ENCODE measurements at places on chromosomes 7 and 10. TPM values are rescaled to one million over a fixed set of nuclear protein-coding genes. Genes with fewer than 3 reads are reported as not detected.

FAM25C gene
- not detected for total RNA-seq

HOGA1 gene
- 6.7 TPM for total RNA-seq

PGAM2 gene
- total RNA-seq = not detected

FAM131B gene
- 0.63 TPM for total RNA-seq

IFIT1 gene
- total RNA-seq = 40.8 TPM

GNG11 gene
- 7.1 TPM for total RNA-seq

FAM25A gene
- 12.0 TPM for total RNA-seq

CNTNAP2 gene
- not detected for total RNA-seq

OIT3 gene
- total RNA-seq = not detected

PNLIP gene
- total RNA-seq = not detected

LIPM gene
- not detected for total RNA-seq

NAPEPLD gene
- 4.8 TPM for total RNA-seq

ADGRA1 gene
- not detected for total RNA-seq

TSPAN33 gene
- total RNA-seq = 7.0 TPM

FZD8 gene
- 0.74 TPM for total RNA-seq

GPRIN2 gene
- not detected for total RNA-seq

CALML3 gene
- total RNA-seq = not detected

PAPOLB gene
- total RNA-seq = 0.94 TPM

- DNase-seq = no peak
Observed at GRCh38 chr10:16536155-16536554, 14.5 kb upstream of the C1QL3 start.

- peak; percentile 7 for DNase-seq
Observed at GRCh38 chr10:84665883-84666463, 337.6 kb downstream of the CCSER2 start.

DNA sequence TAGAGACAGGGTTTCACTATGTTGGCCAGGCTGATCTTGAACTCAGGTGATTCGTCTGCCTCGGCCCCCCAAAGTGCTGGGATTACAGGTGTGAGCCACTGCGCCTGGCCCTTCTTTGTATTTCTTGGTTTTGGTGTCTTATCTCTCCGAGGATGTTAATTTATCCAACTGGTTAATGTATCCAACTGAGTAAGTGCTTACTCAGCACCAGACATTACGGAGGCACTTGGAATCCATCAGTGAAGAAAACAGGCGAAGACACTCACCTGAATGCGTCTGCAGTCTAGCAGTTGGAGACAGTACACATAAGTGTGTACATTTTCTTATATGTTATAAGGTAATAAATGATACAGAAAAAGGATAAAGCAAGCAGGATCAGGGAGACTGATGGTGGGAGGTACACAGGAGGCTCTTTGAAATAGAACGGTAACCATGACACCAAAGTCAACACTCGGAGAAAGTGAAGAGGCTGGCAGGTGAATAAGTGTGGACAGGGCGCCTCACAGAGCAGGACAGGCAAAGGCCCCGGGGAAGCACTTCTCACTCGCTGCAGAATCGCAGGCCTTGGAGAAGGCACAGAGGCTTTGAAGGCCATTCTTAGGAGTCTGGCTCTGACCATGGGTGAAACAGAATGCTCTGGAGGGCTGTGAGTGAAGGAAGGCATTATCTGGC is 73.1 kb downstream of the LANCL2 start:
- no peak for DNase-seq

GRCh38 chr7:101542527-101543241 is 86.4 kb downstream of the MYL10 start:
- peak; percentile 20 for DNase-seq

GRCh38 chr10:71243756-71244395 is 31.5 kb downstream of the UNC5B start:
- DNase-seq = peak; percentile 75

DNA sequence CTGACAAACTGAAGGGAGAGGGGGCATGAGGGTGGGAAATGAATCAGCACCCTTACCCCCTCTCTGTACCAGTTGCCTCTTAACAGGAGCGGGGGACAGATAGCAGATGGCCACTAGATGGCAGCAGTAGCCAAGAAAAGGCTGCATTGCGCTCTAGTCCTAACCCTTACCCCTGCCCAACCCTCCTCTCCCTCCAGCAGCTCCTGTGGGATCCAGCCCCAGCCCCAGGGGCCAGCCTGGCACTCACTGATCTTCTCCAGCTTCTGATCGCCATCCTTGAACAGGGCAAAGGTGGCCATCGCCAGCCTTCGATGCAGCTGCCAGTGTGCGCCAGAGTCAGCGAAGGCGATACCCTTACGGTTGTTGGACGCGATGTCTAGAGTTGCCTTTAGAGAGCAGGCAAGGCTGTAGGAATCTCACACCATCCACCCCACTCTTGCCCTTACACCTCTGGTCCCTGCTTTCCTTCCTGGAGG is 2.2 kb downstream of the CYP17A1 start:
- DNase-seq = peak; percentile 40

- no peak for DNase-seq
Observed at GRCh38 chr10:22332116-22332692, 11.3 kb downstream of the BMI1 start.

- DNase-seq = no peak
Observed at GRCh38 chr7:30062587-30062986, 34.4 kb downstream of the PLEKHA8 start.

GRCh38 chr7:74483402-74484336 is 30.0 kb downstream of the GTF2IRD1 start:
- DNase-seq = peak; percentile 37

DNA sequence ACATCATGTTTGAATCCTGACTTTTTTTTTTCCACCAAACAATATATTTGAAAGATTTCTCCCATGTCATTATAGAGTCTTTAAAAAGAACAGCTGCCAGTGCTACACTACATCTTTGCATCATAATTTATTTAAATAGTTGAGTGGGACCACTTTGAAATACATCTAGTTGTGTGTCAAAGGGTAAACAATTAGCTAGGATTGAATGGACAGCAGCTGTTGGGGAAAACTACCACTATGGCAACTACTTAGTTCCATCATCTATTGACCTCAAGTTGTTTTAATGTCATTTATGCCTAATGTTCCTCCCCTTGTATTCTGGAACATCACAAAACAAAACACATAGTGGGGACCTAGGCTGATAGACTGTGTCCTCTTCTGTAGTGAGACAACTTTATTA is 985.1 kb downstream of the SORCS1 start:
- no peak for DNase-seq

GRCh38 chr10:24597426-24597825 is 126.3 kb downstream of the ARHGAP21 start:
- DNase-seq = no peak

DNA sequence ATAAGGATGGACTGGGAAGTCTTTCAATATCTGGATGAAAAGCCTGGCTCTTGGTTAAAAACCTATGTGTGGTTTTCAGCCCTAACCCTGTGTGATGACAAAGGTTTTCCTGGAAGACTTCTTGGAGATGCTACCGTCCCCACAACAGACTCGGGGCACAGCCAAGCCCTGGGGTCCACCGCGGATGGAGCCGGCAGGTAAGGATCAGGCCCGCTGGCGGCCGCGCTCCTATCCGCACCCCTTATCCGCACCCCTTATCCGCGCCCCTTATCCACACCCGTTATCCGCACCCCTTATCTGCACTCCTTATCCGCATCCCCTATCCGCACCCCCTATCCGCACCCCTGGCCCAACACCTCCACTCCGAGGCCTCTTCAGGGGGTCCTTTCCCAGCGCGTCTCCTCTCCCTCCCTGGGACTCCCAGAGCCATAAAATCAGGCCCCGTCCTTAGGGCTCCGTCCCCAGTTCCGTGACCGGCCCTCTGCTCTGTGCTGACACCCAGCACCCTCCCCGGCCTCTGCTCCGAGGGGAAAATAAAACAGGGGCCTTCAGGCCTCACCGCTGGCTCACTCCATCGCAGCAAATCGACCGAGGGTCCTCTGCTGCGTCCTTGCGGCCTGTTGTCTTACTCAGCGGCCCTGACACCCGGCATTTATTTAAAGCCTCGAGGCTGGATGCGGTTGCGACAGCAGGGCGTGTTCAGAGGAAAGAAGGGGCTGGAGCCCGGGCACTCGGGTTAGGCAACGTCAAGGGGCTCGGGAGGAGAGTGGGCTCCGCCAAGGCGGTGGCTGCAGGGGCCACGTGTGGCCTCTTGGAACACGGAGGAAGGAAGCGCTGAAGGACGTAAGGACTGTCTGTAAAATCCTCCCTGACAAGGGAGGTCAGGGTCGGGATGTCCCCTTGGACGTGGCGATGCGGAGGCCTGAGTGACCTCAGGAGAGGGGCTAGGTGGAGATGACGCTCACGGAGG is 215.1 kb upstream of the ADARB2 start:
- DNase-seq = no peak

DNA sequence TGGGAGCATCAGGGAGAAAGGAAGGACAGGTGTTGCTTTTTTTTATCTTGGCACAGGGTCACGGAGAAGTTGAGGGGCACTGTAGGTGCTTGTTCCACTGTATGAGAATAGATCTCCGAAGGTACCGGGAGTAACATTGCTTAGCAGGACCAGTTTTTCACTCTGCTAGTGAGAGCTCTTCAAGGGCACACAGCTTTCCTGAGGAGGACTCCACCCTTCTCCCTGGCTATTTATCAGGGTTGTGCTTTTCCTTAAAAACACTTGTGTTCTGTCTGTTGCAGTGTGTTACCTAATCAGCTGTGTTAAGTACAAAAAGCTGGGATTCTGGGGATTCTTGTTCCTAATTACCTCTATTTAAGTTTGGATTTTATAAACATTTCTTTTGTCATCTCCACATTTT is 160.5 kb downstream of the SND1 start:
- DNase-seq = no peak

DNA sequence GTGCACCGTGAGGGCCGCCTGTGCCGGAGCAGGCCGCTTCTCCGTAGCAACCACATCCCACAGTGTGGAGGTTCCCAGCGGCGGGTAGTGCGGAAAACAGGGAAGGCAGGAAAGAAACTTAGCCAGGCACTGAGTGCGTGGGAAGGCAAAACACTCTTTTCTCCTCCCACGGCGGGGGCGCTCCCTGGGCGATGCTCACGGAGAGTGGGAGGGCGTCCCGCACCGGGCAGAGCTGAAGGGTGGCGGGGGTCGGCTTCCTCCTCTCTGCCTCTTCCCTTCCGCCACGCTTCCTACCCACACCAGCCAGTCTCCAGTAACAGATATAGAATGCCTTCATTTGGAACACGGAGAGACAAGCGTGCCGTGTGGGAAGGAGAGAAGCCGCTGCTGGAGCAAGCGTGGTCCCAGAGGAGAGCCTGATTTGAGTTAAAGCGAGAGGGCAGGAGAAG is 252.5 kb downstream of the PAXIP1 start:
- no peak for DNase-seq

GRCh38 chr7:100552532-100552931 is 13.5 kb downstream of the AGFG2 start:
- no peak for DNase-seq

- DNase-seq = peak; percentile 97
Observed at GRCh38 chr7:134646425-134647305, at the start of gene BPGM. BPGM (plus strand) TSS chr7:134646853; CDS start chr7:134661508, 14,655 bp downstream.

DNA sequence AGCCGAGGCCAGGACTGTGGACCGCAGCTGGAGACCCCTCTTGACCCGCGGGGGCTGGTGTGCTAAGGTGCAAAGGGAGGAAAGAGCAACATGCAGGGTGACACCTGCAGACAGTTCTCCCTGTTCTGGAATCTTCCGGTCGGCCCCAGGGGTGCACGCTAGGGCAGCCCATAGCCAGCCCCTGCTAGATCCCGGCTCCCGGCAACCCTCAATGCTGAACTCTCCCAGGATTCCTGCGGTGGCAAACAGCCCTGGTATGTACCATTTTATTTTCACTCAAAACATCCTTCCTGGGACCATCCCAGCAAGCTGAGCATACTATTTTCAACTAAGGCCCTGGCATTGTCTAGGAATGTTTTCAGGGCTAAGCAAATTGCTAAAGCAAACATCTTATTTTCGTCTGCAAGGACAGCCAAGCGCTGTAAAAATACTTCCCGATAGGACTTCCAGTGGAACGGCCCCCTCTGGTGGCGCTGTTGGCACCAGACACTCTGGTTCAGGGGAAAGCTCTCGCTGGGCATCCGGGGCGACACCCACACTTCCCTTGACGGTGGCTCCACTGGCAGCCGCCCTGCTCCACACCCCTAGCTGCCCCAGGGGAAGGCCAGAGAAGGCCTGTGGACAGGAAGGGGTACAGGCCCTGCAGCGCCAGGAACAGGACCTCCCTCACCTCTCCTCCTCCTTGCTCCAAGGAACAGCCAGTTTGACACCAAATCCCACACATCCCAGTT is 99.4 kb downstream of the CTBP2 start:
- DNase-seq = peak; percentile 46

DNA sequence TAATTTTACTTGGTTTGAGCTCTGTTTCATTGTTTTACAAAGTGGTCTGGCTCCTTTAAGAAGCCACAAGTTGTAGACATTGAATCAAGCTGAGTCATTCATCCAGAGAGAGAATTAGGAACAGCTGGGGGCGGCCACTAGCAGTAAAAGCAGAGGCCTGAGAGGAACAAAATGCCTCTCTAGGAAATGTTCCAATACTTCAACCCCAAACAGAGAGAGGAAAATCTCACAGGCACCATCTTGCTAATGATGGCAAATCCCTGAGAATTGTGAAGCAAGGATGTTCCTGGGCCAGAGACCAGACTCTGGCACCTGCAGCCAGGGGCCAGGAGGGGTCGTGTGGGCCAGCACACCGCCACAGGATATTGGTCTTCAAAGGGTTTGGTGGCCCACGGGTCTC is 26.5 kb upstream of the TRIL start:
- peak; percentile 81 for DNase-seq

DNA sequence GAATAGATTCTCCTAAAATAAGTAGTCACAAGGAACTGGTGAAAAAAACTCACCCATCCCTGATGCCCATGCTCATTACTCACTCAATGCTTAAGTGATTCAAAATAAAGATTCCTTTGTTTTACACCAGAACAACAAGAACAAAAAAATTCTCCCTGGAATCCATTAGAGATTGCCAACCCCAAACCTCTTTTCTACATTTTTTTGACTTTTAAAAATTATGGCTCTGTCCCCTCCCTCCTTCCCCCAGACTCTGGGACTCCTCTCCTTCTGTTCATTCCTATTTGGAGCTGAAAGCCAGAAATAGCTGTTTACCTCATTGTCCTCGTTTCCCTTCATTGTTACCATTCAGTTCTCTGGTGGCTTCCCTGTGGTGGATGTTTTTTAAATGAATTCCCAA is 63.2 kb upstream of the FHIP2A start:
- no peak for DNase-seq

- peak; percentile 29 for DNase-seq
Observed at GRCh38 chr7:139541600-139542307, 18.3 kb downstream of the CLEC2L start.

DNA sequence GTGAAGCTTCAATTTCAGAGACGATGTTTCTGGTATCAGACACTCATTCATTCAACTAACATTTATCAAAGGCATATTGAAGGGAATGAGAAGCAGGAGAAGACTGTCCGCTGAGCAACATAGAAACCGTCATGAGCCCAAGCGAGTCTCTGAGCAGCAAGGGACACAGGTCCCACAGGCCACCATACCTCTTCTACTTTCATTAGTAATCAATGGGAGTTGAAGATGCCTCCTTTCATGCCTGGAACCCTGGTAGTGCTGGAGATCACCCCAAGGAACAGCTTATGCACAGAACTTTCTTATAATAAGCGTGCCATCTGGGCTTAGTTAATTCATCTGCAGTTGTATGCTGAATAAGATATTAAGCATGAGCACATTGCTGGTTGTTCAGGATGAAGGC is 1.2 kb downstream of the PAX4 start:
- no peak for DNase-seq

GRCh38 chr10:118216020-118216419 is 126.1 kb downstream of the FAM204A start:
- DNase-seq = no peak

- DNase-seq = peak; percentile 92
Observed at GRCh38 chr7:151727579-151728285, 149.2 kb downstream of the PRKAG2 start.
